Lower leg skin (tissue), 4 donors: ENCODE measurements at places on chromosomes 2 and 18. TPM values are rescaled to one million over a fixed set of nuclear protein-coding genes. Genes with fewer than 3 reads are reported as not detected.

GRCh38 chr2:135782231-135782630 is 40.6 kb downstream of the UBXN4 start:
- no peak for DNase-seq

- no peak for DNase-seq
These were observed 78.0 kb downstream of the MYO3B start for GRCh38 chr2:170255971-170256370.

The NAT8 gene
- total RNA-seq: not detected

The IL1F10 gene
- 19.3 TPM for total RNA-seq

The D2HGDH gene
- 41.8 TPM for total RNA-seq

GRCh38 chr2:134842930-134843490 is 4.6 kb downstream of the ACMSD start:
- no peak for DNase-seq

GRCh38 chr2:235371018-235371417 is 122.8 kb upstream of the AGAP1 start:
- DNase-seq: no peak

The VWC2L gene
- not detected for total RNA-seq

The BBS5 gene
- total RNA-seq: 4.7 TPM

DNA sequence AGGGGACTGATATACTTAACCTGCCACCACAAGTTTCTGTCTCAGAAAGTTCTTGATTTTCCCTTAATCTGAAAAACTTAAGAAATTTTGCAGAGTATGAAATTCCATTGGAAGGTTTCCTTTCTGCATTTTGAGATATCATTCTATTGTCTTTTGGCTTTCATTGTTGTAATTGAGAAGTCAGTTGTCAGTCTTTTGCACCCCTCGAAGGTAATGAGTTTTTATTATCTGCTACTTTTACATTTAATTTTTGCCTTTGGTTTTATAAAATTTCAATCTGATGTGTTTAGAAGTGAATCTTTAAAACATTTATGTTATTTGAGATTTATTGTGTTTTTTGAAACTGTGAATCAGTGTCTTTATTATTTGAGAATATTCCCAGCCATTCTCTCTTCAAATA is 4.8 kb upstream of the IL36A start:
- DNase-seq: no peak

GRCh38 chr2:160427629-160428404 is 65.8 kb downstream of the RBMS1 start:
- DNase-seq: peak; percentile 87

The GCG gene
- total RNA-seq: not detected

DNA sequence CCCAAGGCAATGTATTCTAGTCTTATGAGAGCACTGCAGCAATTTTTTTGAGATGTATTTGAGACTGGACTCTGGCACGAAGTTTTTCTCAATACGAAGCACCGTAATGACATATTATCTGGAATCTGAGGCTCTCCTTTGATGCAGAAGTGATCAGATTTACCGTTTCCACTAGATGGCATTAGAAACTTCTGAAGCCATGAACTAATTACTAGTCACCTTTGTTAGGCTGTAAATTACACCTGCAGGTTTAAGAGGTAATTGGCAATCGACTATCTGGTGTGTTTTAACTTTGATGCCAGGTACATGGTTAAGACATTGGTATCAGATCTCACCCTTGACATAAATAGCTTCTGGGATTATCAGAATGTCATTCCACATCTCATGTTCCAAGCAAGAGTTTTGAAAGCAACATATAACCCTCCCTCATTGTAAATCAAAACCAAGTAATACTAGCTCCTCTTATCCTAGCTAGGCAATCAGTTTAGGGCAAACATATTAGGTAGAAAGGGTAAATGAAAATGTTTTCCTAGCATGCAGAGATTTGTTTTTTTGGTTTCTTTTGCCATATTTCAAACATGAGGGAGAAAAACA is 254.6 kb upstream of the SPRED2 start:
- DNase-seq: no peak

- DNase-seq: no peak
These were observed 9.0 kb downstream of the CCDC85A start for GRCh38 chr2:56192664-56193305.
